Activated CD4-positive, alpha-beta T cell treated with anti-CD3 and anti-CD28 coated beads, Interleukin-2, amount 10 ng/mL, durations not matched to agents 24 days and 14 days (primary cell): ENCODE measurements at places on chromosomes 2 and 18. TPM values are rescaled to one million over a fixed set of nuclear protein-coding genes. Genes with fewer than 3 reads are reported as not detected.

The TUBB8B gene
- total RNA-seq: not detected in 2 replicates

- H3K27ac ChIP-seq: no peak overlapping the region
- peaks cover 4% of the 10 kb centered on the region for H3K4me1 ChIP-seq
- no peaks in the 10 kb centered on the region for H3K36me3 ChIP-seq
- H3K4me3 ChIP-seq: no peak overlapping the region
- H3K27me3 ChIP-seq: no peaks in the 10 kb centered on the region
These were observed 127.4 kb downstream of the TGIF1 start for GRCh38 chr18:3577281-3577855.

The OTX1 gene
- total RNA-seq: not detected in 2 replicates

- H3K4me3 ChIP-seq: no peak overlapping the region
- no peak for DNase-seq
- H3K27ac ChIP-seq: no peak overlapping the region
- H3K27me3 ChIP-seq: peaks cover 9% of the 10 kb centered on the region
- no peaks in the 10 kb centered on the region for H3K36me3 ChIP-seq
These were observed 87.6 kb upstream of the FAM110C start for GRCh38 chr2:133675-134593.

The LRRTM4 gene
- total RNA-seq: not detected in 2 replicates

DNA sequence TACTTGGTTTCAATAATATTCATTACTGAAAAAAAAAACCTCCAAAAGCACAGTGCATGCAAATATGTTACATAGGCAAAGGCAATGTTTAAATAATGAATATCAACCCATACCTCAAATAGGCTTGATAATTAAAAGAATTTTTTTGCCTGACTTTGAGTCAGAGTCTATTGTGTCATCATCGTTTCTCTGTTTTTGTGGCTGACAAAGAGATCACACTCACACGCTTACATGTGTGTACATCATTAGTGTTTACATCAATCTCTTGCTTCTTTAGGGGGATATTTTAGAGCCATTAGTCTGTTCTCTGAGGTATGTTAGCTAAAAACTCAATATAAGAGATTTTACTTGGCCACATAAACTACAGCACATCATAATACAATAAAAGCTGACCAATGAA, 150.3 kb upstream of the MMADHC start:
- no peaks in the 10 kb centered on the region for H3K36me3 ChIP-seq
- H3K4me3 ChIP-seq: no peak overlapping the region
- H3K27ac ChIP-seq: no peak overlapping the region
- no peaks in the 10 kb centered on the region for H3K4me1 ChIP-seq
- no peaks in the 10 kb centered on the region for H3K27me3 ChIP-seq

The FAP gene
- total RNA-seq: not detected in 2 replicates

- H3K36me3 ChIP-seq: no peaks in the 10 kb centered on the region
- H3K4me1 ChIP-seq: no peaks in the 10 kb centered on the region
- DNase-seq: no peak
- no peak overlapping the region for H3K4me3 ChIP-seq
These were observed 29.7 kb upstream of the PID1 start for GRCh38 chr2:229300790-229301189.

DNA sequence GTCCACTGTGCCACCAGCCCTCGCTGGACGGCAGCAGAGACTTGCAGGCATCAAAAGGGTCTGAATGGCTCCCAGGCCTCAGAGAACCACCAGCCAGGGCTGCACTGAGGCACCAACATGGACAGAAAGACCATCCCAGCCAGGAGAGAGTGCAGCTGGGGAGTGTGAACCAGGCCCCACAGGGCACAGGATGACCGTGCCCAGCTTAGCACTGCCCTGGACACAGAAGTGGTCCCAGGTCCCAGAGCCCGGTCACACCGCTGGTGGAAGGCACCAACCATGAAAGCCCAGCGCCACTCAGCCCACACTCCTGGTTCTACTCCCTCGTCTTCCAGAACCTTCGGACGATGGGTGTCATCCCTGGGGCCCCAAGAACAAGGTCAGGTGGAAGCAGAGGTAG, 20.5 kb downstream of the AQP12A start:
- peaks cover 19% of the 10 kb centered on the region for H3K27me3 ChIP-seq
- H3K4me1 ChIP-seq: no peaks in the 10 kb centered on the region
- H3K27ac ChIP-seq: no peak overlapping the region
- H3K4me3 ChIP-seq: no peak overlapping the region
- DNase-seq: no peak

DNA sequence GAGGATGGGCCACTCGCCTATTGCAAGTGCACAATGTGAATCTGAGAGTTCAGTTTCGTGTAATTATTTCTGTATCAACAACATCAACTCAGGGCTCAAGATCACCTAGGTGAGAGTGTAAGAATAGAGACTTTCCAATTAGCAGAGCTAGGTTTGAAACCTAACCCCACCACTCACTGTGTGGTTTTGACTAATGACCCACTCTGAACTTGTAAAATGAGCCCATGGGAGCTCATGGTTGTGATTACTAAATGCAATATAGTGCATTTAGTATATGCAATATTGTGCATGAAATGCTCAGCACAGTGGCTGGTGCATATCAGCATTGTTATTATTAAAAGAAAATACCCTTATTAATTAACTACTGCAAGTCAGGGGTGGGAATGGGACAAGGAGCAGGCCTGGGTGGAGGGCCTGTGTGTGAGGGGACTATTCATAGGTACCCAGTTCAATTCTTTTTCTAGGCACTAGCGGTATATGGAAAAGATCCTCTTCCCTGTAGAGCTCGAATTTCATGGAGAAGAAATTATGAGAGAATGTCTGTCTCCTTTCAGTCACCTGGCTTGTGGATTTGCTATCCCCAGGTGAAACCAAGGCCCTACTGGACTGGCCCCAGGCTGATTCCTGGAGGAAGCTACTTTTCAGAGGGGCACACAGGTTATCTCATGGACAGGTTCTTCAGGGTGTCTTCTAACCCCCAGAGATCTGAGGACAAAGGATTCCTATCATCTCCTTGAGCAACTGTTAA, 169.5 kb downstream of the GFPT1 start:
- peaks cover 19% of the 10 kb centered on the region for H3K27me3 ChIP-seq
- H3K4me3 ChIP-seq: no peak overlapping the region
- no peaks in the 10 kb centered on the region for H3K4me1 ChIP-seq
- no peaks in the 10 kb centered on the region for H3K36me3 ChIP-seq
- no peak for DNase-seq

GRCh38 chr2:60214626-60214875, 338.9 kb downstream of the BCL11A start:
- H3K4me1 ChIP-seq: no peaks in the 10 kb centered on the region
- no peak overlapping the region for H3K4me3 ChIP-seq
- no peaks in the 10 kb centered on the region for H3K27me3 ChIP-seq

The SERPINB11 gene
- total RNA-seq: not detected in 2 replicates

The SLC40A1 gene
- total RNA-seq: 0.78 and 1.4 TPM in 2 replicates

The GDF7 gene
- 0.26 TPM in 2 replicates for total RNA-seq

The CDK15 gene
- not detected in 2 replicates for total RNA-seq

GRCh38 chr2:66699793-66700676, 265.1 kb downstream of the MEIS1 start:
- no peaks in the 10 kb centered on the region for H3K27me3 ChIP-seq

GRCh38 chr2:178266445-178266844, 72.1 kb downstream of the OSBPL6 start:
- no peak for DNase-seq
- no peak overlapping the region for H3K4me3 ChIP-seq
- H3K4me1 ChIP-seq: no peaks in the 10 kb centered on the region
- H3K27me3 ChIP-seq: peaks cover 3% of the 10 kb centered on the region
- H3K36me3 ChIP-seq: no peaks in the 10 kb centered on the region
- H3K27ac ChIP-seq: no peak overlapping the region

DNA sequence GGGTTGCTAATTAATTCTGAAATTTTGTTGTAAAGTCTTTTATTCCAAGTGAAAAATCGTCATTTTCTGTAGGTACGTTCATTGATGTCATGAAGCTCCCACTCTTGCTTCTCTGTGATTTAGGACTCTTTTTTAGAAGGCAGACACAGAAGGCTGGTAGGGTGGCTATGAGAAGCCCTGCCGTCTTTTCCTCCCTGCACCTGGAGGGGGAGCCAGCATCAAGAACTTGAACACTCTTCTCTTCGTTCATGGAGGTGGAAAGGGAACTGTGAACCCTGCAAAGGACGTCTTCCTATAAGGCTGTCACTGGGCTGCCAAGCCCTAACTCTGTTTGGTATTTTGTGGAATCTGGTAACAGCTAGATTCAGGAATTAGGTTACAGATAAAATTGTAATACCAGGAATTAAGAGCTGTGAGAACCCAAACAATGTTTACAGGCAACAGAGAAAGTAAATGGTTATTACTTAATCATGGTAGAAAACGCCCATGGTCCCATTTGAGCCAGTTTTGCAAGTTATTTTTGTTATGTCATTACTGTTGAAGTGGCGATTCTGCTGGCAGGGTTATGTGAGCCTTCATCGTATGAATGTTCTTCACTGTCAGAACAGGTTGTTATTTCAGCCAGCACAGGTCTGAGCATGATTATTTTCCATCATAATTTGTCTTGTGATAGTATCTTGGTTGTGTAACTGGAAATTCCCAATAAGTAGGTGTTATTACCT, 112.2 kb downstream of the OSBPL6 start:
- H3K27ac ChIP-seq: no peak overlapping the region
- peaks cover 32% of the 10 kb centered on the region for H3K27me3 ChIP-seq
- H3K4me3 ChIP-seq: no peak overlapping the region
- peaks cover 2% of the 10 kb centered on the region for H3K4me1 ChIP-seq

The C2orf49 gene
- total RNA-seq: 20.8 and 25.5 TPM in 2 replicates

DNA sequence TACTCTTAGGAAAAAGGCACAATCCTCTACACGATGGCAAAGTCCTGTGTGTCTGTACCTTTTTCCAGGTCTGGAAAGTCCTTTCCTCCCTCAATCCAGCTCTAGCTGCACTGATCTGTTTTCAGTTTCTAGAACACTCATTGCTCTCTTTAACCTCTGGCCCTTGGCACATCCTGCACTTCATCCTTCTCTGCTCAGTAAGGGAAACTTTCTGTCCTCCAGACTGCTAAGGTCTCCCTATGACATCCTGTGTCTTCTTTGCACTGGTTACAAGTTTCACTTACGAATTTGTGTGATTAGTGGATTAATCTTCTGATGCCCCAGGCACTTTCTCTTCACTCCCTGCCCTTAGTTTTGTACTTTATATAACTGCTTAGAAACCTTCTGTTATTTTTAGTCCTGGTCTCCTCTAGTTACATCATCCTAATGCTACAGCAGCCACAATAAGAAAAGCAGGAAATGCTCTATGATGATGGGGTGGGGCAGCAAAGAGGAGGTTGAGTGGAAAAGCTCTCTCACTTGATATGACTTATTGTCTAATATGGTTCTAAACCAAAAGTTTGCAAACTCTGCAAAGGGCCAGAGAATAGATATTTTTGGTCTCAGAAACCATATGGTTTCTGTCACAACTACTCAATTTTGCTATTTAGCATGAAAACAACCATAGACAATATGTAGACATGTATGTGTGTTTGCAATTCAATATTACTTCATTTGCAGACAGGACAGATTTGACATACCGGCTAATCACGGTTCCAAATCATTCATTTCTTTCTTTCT, 568.2 kb downstream of the THSD7B start:
- no peak overlapping the region for H3K27ac ChIP-seq
- no peak for DNase-seq
- H3K27me3 ChIP-seq: no peaks in the 10 kb centered on the region
- no peaks in the 10 kb centered on the region for H3K4me1 ChIP-seq
- H3K4me3 ChIP-seq: no peak overlapping the region

- H3K27ac ChIP-seq: no peak overlapping the region
- no peak for DNase-seq
- peaks cover 21% of the 10 kb centered on the region for H3K4me1 ChIP-seq
- no peaks in the 10 kb centered on the region for H3K27me3 ChIP-seq
- H3K36me3 ChIP-seq: peaks cover 1% of the 10 kb centered on the region
- peak overlapping the region; percentile 63 for H3K4me3 ChIP-seq
These were observed 7.4 kb upstream of the GPR17 start for GRCh38 chr2:127638361-127639110.

DNA sequence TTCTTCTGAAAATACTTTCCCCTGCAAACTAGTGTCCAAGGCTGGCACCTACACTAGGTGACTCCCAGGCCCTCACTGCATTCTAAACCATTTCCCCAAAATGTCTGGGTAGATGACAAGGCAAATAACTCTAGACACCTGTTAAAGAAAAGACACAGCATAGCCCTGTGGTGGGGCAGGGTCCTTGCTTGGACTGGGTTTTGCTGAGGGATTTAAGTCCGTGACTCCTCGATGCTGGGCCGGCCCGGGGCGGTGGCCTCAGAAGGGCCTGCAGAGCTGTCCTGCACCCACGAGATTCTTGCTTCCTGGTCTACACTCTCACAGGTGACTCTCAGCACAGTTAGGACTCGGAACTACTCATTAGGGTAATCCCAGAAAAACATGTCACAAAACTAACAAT, 55.2 kb downstream of the MBP start:
- no peak overlapping the region for H3K27ac ChIP-seq
- no peak for DNase-seq
- H3K4me1 ChIP-seq: peaks cover 62% of the 10 kb centered on the region
- no peaks in the 10 kb centered on the region for H3K27me3 ChIP-seq

The CFC1 gene
- total RNA-seq: not detected in 2 replicates

DNA sequence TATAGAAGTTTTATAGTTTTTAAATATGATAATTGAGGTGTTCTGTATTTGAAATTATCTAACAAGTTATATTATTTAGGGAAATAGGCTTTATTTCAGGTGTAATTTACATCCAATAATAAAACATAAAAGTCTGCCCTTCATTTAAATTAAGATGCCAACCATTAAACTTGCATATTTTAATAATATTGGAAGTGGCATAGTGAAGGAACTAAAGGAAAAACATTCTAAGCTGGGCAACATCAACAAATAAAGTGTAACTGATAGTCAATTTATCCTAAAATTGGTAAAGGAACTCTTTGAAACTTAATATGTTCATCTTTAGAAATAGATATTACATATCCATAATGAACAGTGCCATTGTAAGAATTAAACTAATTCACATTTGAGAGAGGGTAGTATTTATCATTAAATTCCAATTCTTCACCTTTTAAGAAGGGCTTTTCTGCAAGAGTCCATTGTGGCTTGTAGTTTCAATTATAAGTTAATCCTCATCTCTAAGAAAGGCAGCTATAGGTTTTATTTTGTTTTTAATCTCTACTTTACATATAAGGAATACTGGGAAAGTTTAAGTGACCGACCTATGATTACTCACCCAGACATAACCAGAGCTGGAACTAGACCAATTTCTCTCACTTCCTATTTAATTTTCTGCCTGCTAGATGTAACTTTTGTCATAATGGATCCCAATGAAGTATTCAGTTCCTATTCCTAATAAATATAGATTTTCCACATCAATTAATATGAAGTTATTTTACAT, 401.6 kb downstream of the XIRP2 start:
- H3K27me3 ChIP-seq: peaks cover 41% of the 10 kb centered on the region
- peaks cover 10% of the 10 kb centered on the region for H3K4me1 ChIP-seq
- H3K36me3 ChIP-seq: peaks cover 4% of the 10 kb centered on the region
- no peak for DNase-seq
- no peak overlapping the region for H3K27ac ChIP-seq

GRCh38 chr18:10100196-10100595, 186.4 kb downstream of the VAPA start:
- no peak overlapping the region for H3K27ac ChIP-seq
- no peak overlapping the region for H3K4me3 ChIP-seq
- no peak for DNase-seq
- no peaks in the 10 kb centered on the region for H3K36me3 ChIP-seq
- H3K4me1 ChIP-seq: no peaks in the 10 kb centered on the region

The ARHGAP28 gene
- total RNA-seq: not detected in 2 replicates
